ENCODE measurements at places on chromosomes 4 and X.

DNA sequence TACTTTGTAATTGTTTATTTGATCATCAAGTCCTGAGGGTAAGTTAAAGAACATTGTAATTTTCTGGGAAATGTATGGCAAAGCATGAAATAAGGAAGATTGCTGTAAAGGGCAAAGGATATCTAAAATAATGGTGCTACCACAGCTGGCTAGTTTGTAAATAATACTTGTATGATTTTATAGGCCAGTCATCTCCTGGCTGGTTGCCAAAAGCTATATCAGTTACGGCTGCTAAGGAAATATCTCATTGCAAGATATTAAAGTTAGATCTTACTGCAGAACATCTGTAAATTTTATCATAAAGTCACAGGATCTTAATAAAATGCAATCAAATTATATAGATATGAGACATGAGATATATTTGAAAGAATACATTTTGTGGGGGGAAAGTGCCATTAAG, 150.8 kb upstream of the CXCL13 start:
- DNase-seq, result no peak

GRCh38 chrX:110397904-110398303, 39.3 kb downstream of the RTL9 start:
- DNase-seq, result no peak

DNA sequence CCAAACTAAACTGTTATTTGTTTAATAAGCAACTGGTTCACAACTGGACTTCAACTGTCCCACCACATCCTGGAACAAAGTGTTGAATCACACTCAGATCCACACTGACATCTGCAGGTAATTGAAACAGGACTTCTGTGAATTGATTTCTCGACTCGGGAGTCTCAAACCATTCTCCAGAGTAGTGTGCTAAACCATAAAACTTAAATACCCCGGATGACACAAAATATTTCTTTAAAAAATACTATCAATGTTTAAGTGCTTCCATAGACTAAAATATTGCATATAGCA, 95.4 kb upstream of the PLAC1 start:
- no peak for DNase-seq

- no peak for DNase-seq
These were observed 176.4 kb downstream of the BMPR1B start for GRCh38 chr4:94934201-94934600.

DNA sequence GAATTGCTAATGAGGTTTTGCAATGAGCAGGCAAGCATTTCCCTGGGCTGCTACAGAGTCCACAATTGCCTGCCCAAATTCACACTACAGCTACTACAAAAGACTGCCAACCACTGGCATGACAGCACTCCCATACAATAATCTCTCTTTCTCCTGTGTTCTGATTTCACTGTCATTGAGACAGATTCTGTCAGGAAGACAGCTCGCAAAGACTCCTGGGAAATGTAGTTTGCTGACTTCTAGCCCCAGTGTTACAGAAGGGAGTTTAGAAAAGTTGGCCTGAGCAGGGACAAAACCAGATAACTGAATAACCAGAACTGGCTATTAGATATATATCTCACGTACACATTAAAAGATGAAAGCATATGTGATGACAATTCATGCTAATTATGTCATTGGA, 1231.3 kb upstream of the PRKX start:
- no peak for DNase-seq

GRCh38 chr4:5631352-5632065, 76.8 kb downstream of the EVC2 start:
- DNase-seq, result no peak

GRCh38 chr4:100960232-100960631, 387.1 kb downstream of the PPP3CA start:
- no peak for DNase-seq

DNA sequence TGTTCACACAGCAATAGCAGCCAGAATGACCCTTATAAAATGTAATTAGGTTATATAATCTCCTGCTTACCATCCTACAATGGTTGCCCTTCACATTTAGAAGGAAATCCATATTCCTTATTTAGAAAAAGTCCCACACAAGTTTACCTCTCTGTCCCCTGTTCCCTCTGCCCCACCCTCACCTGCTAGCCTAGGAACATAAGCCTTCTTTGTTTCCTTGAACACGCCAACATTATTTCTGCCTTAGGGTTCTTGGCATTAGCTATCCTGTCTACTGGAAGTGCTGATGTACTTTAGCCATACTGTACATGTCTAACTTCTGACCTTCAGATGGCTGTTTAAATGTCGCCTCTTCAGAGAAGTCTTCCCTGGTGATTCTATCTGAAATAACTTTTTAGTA, 28.4 kb upstream of the USP53 start:
- no peak for DNase-seq

DNA sequence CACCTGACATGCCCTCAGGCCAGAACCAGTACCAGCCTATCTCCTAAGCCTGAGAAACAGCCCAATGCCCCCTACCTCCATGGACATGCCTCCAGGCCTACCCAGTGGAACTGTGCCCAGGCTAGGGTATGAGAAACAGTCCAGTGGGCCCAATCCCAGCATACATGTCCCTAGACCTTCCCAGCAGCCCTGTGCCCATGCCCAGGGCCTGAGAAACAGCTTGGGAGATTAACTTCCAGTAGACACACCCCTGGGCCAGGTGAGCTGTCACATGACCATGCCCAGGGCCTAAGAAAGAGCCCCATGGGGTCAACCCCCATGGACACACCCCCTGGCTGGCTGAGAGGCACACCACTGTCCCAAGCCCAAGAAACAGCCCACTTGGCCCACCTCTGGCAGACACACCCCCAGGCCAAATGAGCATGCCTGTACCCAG, 78.8 kb downstream of the CBR4 start:
- DNase-seq, result no peak

GRCh38 chr4:67273666-67274065, 271.6 kb downstream of the CENPC start:
- no peak for DNase-seq

DNA sequence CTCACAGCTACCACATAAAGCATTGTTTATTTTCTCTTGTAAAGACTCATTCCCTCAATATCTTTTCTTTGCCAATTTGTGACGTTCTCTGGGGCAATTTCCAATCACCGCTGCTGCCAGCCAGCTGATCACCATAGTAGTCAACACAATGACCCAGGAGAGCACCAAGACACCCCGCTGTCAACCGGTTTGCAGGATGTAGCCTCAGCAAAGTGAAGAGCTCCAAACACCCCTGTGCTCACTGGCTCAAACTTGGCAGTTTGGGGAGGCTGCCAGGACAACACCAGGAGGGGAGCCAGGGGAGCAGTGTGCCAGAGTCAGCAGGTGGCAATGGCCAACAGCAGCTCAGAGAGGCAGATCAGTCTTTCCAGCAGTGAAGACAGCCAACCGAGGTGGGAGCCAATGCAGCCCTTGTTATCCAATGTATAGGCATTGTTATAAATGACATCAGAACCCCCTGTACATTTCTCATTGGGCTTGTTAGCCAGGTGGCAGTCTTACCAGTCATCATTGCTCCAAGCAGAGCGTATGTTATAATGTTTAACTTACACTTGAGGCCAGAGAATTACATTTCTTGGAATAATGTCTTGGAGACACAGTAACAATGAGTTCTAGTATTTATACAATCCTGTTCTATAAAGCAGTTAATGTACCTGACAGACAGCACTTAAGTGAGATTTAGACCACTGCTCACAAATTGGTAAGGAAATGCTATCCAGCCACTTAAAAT, 274.9 kb upstream of the GK2 start:
- DNase-seq, result no peak

DNA sequence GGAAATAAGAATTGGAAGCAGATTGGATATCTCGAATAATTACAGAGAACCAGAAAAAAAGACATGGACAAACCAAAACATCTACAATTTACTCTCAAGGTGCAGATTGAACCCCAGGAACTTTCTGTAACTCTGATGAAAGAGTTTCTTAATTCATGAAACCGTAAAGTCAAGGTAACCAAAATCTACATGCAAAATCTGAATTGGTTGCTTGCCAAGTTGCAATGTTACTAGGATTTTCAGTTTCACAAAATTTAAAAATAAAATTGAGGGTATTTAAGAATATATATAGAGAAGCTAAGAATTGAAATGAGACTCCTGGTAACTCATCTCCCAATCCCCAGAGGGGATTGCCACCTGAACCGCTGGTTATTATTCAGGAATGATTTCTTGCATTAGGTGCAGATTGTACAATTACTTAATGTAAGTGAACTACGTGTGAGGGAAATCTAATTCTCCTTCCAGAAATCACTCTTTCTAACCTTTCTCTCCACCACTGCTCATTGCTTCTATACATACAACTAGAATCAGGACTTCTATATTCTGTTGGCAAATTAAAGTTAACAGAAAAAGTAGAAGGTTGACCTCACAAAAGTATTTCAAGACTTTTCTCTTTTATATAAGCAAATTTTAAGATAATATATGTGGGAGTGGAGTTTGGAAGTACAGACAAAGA, 221.5 kb upstream of the NDST4 start:
- DNase-seq, result no peak

DNA sequence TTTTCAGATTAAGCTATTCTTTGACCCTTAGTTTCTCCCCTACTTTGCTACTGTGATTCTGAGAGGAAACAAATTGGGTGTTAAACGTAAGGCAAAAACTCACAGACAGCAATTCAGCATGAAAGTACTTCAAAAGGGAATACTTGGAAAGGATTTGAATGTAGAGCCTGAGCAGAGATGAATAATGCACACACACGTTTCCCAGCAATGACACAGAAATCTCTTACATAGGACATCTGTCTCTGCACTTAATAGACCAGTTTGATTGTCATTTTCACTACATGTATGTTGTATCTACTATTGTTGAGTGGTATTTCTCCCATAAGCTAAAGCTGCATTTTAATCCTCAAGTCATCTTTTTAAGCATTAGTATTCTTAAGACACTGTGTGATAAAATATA, 166.1 kb upstream of the TEX13C start:
- no peak for DNase-seq

DNA sequence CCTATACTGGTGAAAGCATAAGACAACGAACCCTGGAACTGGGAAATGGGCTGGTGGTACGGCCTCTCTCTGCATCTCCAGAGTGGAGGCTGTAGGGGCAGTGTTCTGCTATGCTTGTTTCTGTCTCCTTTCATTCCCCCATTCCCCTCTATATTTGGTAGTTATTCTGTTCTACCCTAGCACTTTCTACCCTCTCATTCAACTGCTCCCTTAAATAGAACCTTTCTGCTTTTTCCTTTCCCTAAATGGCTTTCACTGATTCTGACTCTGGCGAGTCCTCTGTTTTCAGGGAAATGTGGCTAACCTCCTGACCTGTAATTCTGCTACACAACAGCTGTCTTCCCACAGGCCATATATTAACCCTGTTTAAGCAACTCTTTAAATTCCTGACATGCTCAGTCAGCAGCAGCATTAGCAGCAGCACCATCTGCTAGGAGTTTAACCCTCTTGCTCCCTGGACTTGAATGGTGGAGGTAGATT, 94.2 kb downstream of the CXCL13 start:
- no peak for DNase-seq

DNA sequence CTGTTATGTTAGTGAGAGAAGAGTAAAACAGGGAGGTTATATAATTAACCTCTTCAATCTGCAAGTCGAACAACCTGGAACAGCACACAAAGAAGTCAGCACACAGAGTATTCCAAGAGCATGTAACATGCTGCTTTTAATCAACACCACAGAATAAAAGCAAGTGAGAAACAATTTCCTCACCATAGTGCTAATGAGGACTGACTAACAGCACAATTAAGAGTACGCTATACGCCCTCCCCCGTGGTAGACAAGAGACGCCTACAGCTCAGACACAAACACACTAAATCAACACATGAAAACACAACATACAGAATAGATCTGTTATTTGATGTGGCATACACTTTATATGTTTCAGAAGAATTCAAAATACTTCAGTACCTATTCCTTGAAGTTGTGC, 103.0 kb downstream of the PPP3CA start:
- no peak for DNase-seq

DNA sequence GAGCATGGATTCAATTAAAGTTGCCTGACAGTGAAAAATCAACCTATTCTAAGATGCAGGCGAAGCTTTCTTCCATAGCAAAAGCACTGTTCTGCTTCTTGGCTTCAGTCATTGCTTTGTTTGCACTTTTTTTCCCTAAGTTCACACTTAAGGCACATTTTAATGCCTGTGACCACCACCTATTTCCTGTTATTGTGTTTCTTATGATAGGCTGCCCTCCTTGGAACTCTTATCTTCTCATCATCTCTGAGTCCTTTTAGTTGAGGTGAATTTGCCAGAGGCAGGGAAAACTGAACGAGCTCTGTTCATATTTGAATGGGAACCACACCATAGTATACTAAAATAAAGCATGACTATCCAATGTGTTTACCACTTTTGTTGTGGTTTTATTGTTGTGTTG, 119.8 kb downstream of the SPCS3 start:
- no peak for DNase-seq

- no peak for DNase-seq
These were observed 157.6 kb downstream of the GASK1B start for GRCh38 chr4:158015241-158015640.

DNA sequence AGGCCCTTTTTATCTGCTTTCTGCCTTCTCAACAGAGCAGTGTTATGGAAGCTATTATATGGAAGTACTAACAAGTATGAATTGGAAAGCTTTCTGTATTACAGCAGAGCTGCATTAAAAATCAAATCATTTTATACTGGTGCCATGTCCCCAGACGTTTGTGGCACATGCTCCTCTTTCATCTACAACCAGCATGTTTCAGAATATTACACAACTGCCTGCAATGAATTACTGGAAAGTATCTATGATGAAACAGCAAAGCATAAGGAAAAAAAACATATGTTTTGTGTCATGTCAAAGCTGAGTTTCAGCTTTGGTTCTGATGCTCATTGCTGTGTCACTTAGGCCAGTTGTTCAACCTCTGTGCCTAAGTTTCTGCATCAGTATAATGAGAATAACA, 576.8 kb downstream of the GBA3 start:
- no peak for DNase-seq

DNA sequence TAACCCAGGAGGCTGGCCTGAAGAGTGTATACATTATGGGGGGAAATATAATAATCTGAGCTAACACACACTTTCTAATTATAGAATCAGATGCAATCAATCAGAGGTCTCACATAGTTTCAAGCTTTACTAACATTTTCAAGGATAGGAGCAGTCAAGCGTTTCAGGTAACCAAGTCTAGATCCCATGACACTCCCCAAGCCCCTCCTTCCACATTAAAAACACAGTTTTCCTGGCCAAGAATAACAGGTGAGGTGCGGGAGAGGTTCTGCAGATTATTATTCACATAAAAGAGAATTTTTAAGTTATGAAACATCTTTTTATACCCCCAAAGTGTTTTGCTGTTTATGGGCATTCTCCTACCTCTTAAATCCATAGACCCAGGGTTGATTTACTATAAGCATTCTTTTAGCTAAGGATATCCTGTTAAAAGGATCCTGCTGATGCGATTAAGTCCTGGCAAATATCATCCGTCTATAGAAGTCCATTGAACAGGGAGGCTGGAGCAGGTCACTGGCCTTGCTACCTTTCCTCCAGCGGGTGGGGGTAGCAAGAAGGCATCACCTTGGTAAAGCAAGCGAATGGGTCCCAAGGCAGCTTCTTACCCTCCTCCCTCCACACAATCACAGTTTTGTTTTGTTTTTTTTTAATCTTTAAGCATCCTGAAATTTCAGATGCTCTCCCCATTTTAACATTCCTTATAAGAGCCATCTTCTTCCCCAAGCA, 104.7 kb upstream of the GPM6A start:
- DNase-seq, result no peak
